ENCODE measurements at places on chromosomes 1 and 21.
A peak's percentile ranks its signal among the peaks of the same experiment; 100 is the strongest.

DNA sequence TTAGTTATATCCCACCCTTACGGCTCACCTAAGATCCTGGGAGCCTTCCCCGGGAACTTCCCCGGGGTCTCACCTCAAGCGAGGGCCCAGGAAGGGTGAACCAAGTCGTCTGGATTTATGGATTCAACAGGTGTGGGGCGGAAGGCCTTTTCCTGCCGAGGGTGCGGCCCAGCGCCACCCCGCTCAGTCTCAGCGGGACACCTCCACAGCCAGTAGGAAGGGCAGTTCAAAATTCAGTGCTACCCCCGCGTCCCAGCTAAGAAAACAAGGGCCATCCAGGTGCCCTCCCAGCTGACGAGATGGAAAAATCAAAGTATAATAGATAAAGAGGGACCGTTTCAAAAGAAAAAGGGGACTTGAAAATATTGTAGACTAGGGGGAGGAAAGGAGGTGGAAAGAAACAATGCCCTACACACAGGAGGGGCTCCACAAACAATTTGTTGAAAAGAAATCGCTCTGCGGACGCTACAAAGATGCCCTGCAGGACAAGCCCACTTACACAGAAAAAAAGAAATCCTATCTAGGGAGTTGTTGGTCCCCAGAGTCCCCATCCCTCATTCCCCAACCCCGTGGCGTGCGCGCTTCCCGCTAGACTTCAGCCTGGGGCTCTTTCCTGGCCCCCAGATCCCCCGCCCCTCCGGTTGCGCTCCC, 1.3 kb downstream of the SLC2A1 start:
- peak; percentile 12 for DNase-seq

GRCh38 chr1:161962091-161962887, 61.4 kb downstream of the OLFML2B start:
- peak; percentile 31 for DNase-seq

DNA sequence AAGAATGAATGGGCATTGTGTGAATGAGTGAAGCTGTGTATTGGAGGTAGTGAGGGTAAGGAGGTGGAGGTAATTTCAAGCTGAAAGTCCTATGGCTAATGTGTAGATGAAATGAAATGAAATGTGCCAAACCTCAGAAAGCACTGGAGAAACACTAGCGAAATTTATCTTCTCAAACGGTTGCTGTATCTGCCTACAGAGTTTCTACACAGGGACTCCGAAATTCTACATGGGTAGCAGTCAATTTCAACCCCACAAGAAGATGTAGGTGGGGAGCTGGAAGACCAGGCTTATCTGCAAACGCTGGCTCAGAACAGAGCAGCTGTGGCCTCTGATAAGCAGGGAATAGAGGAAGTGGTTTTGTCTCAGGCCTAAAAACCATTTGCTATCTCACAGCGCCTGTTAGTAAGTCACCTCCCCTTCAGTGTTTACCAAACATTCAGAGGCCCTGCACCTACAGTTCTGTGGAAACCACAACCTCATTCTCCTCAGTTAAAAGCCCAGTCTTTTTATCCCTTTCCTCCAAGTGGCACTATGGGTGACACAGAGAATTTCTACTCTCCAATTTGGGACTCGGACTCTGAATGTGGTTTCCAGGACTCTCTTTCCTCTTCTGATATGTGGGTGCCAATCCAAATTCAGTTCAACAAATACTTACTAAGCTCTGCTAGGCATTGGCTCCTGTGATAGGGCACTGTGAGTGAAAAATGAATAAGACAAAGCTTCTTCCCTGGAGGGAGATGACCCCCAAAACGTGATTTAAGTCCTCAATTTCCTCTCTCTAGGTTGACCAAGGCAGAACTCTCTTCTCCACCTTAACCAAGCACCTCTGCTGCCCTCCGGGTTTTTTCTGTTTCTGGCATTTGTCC, 17.2 kb upstream of the SLAMF6 start:
- DNase-seq: peak; percentile 43

- DNase-seq: no peak
Observed at GRCh38 chr1:89810880-89811279, 10.0 kb upstream of the LRRC8D start.

DNA sequence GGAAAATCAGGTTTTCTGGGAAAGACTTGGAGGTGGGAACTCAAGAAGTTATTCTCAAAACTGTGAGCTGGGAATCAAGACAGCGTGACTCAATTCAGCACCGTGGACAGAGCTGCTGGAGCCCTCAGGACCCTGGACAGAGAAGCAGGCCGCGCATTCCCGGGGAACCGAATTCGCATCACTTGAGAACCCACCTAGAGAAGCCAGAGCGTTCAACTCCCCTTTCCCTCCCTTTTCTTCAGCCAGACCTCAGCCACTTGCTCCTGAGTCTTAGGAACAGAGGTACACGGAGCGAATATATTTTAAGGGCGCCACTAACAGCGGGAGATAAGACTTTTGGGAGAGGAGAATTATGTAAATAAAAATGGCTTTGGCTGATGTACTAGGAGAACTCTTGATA, 2.0 kb upstream of the LIN28A start:
- DNase-seq: peak; percentile 79

DNA sequence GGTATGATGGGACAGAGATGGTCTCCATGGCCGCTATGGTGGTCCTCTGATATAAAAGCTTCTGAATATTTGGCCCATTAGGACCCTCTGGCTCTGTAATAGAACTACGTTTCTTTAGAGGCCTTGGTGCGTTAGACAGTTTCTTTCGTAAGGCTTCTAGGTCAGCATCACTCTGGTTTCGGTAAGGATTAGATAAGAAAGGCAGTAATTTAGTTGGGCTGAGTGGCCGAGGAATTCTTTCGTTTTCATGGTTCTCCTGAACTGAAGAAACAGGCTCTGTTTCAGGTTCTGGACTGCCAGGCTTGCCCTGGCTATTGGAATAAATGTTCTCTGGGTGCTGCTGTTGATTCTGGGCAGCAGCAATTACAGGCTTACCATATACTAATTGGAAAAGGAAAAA, 49.5 kb downstream of the TP53BP2 start:
- DNase-seq: no peak

GRCh38 chr1:23897083-23897482, 16.1 kb downstream of the CNR2 start:
- DNase-seq: no peak

- no peak for DNase-seq
Observed at GRCh38 chr1:76066394-76066793, 8.2 kb upstream of the ST6GALNAC3 start.

DNA sequence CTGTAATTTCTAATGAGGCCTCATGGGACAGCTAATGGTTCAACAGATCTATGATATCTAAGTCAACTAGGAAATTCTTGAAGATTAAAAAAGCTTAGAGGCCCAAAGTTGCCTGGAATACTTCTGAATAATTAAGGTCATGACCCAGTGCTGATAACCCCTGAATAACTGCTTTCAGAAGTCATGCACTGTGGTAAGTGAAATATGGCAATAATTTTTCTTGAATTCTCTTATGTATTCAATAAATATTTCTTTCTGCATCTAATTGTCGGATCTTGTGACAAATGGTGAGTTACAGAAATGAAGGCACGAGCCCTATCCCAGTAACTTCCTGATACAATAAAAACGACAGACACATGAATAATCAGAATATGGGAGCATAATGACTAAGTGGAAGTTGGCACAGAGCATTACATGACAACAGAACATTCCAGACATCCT, 219.3 kb upstream of the GREM2 start:
- DNase-seq: no peak

- DNase-seq: no peak
Observed at GRCh38 chr21:14602382-14602958, 56.4 kb upstream of the SAMSN1 start.

GRCh38 chr1:160834945-160835565, 27.6 kb downstream of the CD244 start:
- peak; percentile 66 for DNase-seq

GRCh38 chr1:178086766-178087165, 7.1 kb upstream of the RASAL2 start:
- DNase-seq: no peak

GRCh38 chr1:39270368-39270767, 65.9 kb downstream of the MACF1 start:
- no peak for DNase-seq

GRCh38 chr1:208781391-208782045, 537.3 kb upstream of the PLXNA2 start:
- DNase-seq: no peak

- peak; percentile 63 for DNase-seq
Observed at GRCh38 chr1:110337704-110338308, 1.4 kb upstream of the RBM15 start.

DNA sequence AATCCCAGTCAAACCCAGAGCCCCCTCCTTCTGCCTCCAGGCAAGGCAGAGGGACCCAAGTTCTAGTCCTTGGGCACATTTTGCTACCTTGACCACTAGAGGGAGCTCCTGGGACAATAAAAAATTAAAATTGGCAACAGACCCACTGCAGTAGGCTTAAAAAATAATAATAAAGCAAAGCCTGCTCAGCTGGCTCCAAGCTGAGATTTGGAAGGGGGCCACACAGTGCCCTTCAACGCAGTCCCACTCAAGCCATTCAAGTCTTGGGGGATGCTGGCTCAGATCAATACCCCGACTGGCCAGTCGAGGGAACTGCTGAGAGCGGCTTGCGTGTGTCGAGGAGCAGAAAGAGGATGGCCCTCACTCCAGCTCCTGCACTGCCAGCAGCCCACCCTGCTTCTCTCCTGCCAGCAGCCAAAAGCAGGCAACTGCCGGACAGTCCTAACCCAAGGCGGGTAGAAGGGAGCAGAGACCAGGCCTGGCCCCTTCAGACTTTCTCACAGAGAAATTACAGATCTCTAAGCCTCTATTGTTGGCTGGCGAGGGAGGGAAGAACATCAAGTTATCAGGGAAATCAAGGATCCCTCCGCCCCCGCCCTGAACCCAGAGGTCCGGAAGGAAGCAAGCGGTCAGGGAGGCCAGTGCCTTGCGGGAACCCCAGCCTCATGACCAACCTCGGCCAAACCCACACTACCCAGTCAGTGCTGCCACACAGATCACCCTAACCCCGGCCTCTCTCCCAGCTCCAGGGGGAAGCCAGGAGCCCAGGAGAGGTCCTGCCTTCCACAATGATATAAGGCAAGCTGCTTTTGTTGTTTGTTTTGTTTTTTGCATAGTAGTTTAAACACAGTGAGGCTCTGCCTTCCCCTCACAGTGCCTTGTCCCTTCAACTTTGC, 4.9 kb upstream of the ALDH4A1 start:
- DNase-seq: peak; percentile 47

GRCh38 chr1:201748335-201748734, 80.6 kb upstream of the IPO9 start:
- DNase-seq: no peak

DNA sequence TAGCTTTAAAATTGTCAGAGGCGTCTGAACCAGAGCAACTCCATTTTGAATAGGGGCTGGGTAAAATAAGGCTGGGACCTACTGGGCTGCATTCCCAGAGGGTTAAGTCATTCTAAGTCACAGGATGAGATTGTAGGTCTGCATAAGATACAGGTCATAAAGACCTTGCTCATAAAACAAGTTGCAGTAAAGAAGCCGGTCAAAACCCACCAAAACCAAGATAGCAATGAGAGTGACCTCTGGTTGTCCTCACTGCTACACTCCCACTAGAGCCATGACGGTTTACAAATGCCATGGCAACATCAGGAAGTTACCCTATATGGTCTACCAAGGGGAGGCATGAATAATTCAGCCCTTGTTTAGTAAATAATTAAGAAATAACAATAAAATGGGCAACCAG, 143.6 kb downstream of the GABPA start:
- DNase-seq: no peak

DNA sequence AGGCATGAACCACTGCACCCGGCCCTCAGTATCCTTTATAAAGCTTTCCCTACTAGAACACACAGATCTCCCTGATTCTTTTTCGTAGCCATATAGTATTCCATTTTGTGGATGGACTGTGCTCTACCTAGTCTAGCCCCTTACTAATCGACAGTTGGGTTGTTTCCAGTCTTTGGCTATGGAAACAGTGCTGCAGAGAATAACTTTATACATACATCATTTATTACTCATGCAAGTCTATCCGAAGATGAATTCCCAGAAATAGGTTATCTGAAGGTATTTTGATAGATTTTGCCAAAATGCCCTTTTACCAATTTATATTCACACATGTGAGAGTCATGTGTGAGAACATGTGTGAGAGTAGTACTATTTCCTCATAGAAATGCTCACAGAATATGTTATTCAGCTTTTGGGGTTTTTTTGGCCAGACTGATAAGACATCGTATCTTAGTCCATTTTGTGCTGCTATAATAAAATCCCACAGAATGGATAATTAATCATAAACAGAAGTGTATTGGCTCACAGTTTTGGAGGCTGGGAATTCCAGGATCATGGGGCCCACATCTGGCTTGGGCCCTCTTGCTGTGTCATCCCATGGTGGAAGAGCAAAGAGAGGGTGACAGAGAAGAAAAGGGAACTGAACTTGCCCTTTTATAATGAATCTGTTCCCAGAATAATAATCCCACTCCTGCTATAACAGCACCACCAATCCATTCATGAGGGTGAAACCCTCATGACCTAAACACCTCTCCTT, 17.3 kb upstream of the FGR start:
- no peak for DNase-seq

- DNase-seq: no peak
Observed at GRCh38 chr21:27475363-27475955, 508.6 kb upstream of the ADAMTS5 start.

GRCh38 chr1:61285371-61285885, 203.1 kb downstream of the NFIA start:
- DNase-seq: no peak

DNA sequence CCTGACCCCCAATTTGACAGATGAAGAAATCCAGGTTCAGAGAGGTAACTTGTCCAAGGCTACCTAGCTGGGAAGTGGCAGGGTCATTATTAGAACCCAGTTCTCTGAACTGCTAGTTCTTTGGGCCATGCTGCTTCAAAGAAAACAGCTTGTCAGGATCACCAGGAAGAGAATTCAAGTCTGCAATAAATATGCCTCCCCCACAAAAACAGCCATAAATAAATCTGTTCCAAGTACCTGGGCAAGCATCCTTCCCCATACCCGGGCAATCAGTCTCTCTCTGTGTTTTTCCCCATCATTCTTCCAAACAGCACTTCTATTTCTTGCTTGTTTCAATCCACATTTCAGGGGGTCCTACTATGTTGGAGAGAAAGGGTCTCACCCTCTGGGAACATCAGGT, 34.1 kb downstream of the SLC9A1 start:
- DNase-seq: no peak
